GM12878 (cell line): ENCODE measurements at places on chromosomes 7 and 10.

DNA sequence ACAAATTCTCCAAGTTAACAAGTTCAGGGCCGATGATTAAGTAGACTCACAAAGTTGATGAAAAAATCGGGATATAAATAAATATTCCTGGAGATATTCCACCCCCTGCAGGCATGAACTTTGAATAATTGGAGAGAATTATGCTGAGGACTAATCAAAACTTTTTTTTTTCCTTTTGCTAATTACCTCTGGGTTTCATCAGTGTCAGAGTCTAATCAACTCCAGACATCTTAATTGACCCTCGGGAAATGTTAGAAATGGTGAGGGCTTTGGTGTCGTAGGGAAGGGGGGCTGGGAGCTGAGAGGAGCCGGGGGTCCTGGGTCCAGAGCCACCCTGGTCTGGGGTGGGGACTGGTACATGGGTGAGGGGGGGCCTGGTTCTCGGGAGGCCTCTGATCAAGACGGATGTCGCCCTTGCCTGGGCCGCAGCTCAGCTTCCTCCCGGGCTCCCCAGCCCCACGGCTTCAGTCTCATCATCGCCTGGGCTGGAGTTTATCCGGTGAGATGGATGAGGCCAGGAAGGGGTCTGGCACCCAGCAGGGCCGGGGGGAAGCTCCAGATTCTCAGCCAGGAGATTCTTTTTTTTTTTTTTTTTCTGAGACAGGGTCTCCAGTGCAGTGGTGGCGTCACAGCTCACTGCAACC lies 30.4 kb upstream of the ELFN1 start:
- no peak overlapping the region for H3K27ac ChIP-seq
- H3K27me3 ChIP-seq, result no peaks in the 10 kb centered on the region
- DNase-seq, result no peak
- H3K4me3 ChIP-seq, result no peak overlapping the region

GRCh38 chr10:109963439-109963838 lies 40.1 kb upstream of the XPNPEP1 start:
- no peak overlapping the region for H3K4me3 ChIP-seq
- no peak overlapping the region for H3K27ac ChIP-seq
- DNase-seq, result no peak
- no peaks in the 10 kb centered on the region; the same call in 1 of the 2 replicates for H3K27me3 ChIP-seq
- H3K4me1 ChIP-seq, result no peaks in the 10 kb centered on the region
- H3K36me3 ChIP-seq, result no peaks in the 10 kb centered on the region

DNA sequence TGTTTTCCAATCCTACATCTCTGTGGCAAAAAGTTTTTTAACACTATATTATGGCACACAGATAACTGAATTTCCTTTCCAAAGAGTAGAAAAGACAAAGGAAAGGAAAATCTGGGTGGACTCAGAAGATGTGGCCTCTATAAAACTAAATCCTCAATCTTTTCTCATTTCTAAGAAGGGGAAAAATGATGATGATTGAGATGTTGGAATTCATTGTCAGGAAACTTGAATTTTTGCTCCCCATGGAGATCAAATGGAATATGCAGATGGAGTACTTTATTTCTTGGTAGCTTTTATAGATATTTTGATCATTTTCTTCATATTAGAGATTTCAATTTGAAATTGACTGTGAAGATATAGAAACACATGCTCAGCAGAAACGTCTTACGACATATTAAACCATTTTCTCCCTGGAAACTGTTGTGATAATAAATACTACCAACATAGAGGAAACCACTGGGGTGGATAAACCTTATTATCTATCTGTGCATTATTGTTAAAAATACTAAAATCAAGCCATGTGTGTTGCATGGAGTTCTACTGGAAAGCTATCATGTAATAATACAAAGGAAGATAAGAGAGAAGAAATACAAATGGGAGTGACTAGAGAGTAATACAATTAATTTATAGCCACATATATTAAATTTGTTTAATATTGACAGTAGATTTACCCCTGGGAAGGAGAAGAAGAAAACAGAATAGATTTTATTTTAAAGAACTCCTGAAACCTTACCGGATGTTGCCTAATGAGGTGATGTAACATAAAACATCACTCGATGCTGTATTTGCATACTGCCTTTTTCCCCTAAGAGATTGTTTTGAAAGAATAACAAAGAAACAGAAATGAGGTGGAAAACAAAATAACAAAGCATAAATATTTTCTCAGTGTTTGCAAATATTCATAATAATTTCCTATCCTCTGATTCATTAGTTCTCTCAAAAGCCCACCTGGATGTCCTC lies 931.2 kb upstream of the C7orf33 start:
- DNase-seq, result no peak
- H3K27ac ChIP-seq, result no peak overlapping the region
- H3K4me3 ChIP-seq, result no peak overlapping the region
- H3K4me1 ChIP-seq, result no peaks in the 10 kb centered on the region
- no peaks in the 10 kb centered on the region for H3K27me3 ChIP-seq
- H3K36me3 ChIP-seq, result no peaks in the 10 kb centered on the region

DNA sequence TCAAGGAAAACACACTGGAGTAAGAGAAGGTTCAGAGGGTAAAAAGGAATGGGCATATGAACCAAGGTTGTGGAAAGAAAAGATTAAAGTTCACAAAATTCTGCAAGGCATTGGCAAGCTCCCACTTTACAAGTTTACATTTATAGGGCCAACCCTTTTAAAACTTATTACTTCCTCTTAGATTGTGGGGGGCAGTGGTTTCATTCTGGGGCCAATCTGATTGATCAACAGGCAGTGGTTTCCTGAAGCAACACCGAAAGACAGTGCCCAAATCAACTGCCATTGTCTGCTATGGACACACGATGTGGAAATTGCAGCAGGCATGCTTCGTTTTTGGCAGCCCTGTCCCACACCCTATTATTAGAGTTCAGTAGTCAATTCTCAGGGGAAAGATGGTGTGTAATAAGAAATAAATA lies 154.0 kb downstream of the SGMS1 start:
- peaks cover 45% of the 10 kb centered on the region for H3K4me1 ChIP-seq
- no peak for DNase-seq
- no peaks in the 10 kb centered on the region; the same call in 1 of the 2 replicates for H3K27me3 ChIP-seq
- no peaks in the 10 kb centered on the region for H3K36me3 ChIP-seq
